Ovary (tissue), 10 donors: ENCODE measurements at places on chromosomes 12 and 14.

- peak; percentile 74 for DNase-seq
These were observed 559 bp upstream of the CKAP4 start for GRCh38 chr12:106248312-106248845.

DNA sequence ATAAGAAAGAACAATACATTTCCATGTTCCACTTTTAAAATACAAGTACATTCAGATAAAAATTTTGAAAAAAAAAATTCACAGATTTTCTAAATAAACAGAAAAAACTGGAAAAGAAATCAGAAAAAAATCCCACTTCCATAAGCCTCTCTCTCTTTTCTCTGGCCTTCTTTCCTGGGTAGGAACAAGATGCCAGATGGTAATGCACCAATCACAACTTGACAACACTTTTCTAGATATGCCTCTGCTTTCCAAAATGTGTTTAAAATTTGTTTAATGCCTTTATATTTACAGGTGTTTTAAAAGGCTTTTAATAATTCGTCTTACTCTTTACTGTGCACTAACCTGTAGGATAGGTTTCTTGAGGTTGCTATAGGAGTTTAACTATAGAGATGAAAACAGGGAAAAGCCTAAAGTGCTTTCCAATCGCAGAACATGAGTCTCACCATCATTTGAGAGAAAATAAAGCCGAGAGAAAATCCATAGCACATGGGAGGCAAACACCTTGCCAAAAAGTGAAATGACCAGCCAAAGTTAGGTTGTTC, 74.2 kb downstream of the TMTC1 start:
- DNase-seq: no peak

DNA sequence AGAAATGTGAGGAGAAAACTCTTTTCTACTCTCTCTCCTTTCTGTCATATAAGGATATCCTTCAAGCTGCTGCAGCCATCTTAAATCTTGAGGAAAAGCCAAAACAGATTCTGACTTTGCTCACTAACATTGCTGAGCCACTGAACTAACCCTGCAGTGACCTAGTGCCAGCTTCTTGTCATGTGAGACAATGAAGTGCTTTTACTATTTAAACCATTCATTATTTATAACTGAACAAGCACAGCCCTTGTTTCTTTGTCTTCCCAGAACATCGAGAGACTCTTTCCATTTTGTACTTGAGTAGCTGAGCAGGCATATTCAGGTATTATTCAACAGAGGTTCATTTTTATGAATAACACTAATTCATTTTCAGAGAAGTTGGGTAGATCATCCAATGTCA, 455.0 kb upstream of the TMPO start:
- no peak for DNase-seq

GRCh38 chr12:46386877-46387629, 14.5 kb upstream of the SLC38A2 start:
- no peak for DNase-seq

DNA sequence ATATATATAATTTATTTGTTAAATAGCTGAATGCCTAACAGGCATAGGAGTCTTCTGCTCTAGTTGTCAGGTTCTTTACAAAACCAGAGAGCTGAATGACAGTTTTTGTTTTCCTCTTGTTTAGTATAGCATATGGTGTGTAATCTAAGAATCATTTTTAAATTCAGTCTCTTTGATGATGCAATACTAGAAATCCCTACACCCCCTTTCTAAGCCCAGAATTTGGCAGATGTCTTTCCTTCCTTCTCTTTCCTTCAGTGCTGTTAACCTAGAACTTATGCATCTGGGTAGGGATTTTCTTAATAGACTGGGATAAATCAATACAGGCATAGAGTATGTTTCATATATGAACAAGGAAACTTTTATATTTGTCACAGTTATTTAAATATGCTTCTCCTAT, 198.1 kb downstream of the KCNH5 start:
- no peak for DNase-seq

DNA sequence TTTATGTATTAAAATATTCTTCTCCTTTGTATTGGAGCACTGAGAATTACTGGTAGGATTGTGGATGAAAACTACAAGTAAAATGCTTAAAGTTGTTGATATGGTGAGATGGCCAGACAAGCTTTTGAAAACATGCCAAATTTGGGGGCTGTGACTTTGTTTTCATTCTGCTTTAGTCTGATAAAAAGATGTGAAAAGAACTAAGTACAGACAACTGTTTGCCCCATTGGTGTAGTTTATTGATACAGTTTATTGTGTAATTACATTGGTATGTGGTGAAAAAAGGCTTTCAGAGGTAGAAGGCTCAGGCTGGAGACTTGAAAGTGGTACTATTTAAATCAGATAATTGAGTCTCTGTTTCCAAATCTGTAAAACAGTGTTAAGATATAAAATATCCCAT, 746.8 kb downstream of the DIO2 start:
- no peak for DNase-seq

- DNase-seq: no peak
These were observed 130.3 kb downstream of the ITPR2 start for GRCh38 chr12:26702741-26703140.

DNA sequence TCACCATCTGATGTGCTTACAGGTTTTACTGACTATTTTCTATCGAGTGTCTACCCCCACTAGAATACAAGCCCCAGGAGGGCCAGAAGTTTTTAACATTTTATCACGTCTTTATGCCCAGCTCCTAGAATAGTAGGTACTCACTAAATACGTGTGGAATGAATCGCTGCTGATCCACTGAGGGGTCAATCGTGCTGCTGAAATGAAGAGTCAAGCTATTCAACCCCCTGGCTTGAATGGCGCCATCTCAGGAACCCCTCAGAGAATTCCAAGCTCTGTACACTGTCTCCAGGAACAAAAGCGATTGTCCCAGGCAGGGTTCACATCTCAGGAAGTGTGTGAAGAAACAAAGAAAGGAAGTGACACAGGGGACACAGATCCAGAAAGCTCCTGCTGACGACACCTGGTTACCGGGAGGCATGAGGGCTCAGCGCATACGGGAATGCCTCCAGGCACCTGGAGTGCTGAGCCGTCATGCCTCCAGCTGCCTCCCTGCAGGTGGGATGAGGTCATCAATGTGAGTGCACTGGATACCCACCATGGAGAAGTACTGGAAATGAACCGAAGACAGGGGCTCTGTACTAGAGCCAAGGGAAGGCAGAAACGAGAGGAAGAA, 45.6 kb downstream of the PITPNM2 start:
- DNase-seq: no peak

- DNase-seq: no peak
These were observed 1.4 kb downstream of the KRT2 start for GRCh38 chr12:52650520-52651081.

DNA sequence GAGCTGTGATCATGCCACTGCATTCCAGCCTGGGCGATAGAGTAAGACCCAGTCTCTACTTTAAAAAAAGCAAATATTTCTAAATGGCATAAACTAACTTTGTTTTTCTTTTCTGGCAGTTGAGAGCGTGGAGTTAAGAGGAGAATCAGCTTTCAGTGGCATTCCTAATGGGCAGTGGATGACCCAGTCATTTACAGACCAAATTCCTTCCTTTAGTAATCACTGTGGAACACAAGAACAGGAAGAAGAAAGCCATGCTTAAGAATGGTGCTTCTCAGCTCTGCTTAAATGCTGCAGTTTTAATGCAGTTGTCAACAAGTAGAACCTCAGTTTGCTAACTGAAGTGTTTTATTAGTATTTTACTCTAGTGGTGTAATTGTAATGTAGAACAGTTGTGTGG, 21.2 kb downstream of the TDG start:
- DNase-seq: no peak

GRCh38 chr12:106054049-106054448, 84.7 kb downstream of the NUAK1 start:
- no peak for DNase-seq

DNA sequence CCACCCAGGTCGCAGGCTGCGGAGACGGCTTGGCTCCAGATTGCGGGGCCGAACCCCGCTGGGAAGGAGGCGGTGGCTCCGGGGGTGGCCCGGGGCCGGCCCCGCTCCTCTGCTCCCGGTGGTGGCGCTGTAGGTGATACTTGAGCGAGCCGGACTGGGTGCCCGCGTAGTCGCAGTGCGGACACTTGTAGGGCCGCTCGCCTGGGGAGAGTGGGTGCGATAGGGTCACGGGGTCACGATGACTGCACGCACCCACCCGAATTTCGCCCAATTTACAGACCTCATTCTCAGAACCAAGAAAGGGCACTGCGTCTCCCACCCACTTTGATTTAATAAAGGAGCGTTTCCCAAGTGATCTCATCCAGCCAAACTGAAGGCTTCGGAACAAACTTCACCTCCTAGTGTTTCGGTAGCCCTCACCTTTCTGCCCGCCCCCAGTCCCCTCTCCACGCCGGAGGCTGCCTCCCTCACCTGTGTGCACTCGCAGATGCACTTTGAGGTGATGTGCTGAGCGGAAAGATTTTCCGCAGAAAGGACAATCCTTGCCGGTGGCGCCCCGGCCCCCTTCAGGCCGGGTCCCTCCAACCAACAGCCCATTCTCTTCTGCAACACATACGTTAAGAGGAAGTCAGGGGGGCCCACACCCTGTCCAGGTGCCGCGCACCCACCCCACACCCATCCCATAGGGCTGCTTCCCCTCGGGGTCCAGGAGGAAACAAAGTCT, 7.4 kb downstream of the ZNF219 start:
- DNase-seq: no peak
